ENCODE measurements at places on chromosomes 7 and 10.

DNA sequence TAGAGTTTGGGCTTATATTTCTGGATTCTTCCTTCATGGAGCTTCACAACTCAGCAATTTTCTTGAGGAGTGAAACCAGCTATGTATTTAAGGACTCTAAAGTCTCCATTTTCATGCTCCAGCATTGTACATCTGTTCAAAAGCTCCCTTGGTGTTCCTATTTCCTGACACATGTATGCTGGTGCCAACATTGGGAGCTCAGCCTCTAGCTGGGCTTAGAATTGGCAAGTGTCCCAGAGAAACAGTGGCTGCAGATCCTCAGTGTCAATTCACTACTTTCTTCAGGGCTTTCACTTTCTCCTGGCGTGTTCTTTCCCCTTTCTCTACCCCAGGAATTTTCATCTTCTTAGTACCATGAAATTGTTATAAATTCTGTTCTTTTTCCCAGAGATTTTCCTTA lies 103.1 kb downstream of the ZNF467 start:
- peak; percentile 43 for DNase-seq

GRCh38 chr10:68007356-68007755 lies 67.7 kb downstream of the HERC4 start:
- no peak for DNase-seq

- DNase-seq, result no peak
These were observed 345.2 kb upstream of the SHH start for GRCh38 chr7:156157409-156158012.

DNA sequence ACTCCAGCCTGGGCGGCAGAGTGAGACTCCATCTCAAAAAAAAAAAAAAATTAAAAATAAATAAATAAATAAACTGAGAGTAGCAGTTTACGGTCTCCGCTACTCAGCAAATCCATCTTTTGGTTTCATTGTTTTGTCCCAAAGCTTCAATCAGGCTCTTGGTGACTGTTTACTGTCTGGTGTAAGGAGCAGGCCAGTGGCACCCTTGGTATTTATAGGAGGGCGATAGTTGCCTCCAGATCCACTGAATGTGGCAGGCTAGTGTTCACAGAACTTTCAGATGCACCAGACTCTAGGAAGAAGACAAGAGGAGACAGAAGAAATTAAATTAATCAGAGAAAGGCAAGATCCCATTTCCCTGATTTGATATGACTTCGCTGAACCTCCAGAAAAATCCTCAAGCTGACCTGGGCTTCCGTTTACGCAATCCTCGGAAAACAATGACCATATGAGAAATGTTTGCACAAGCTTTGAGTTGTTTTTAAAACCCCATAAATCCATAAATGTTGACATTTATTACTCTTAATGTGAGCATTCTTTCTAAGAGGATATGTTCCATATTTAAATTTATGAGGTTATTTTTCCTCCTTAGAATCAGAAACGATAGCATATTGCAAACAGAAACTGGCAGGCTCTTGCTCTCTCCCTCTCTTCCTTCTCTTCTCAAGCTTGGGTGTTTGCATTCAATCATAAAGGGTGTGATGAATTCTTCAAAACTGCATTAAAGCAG lies 7.1 kb upstream of the MUC3A start:
- DNase-seq, result no peak

DNA sequence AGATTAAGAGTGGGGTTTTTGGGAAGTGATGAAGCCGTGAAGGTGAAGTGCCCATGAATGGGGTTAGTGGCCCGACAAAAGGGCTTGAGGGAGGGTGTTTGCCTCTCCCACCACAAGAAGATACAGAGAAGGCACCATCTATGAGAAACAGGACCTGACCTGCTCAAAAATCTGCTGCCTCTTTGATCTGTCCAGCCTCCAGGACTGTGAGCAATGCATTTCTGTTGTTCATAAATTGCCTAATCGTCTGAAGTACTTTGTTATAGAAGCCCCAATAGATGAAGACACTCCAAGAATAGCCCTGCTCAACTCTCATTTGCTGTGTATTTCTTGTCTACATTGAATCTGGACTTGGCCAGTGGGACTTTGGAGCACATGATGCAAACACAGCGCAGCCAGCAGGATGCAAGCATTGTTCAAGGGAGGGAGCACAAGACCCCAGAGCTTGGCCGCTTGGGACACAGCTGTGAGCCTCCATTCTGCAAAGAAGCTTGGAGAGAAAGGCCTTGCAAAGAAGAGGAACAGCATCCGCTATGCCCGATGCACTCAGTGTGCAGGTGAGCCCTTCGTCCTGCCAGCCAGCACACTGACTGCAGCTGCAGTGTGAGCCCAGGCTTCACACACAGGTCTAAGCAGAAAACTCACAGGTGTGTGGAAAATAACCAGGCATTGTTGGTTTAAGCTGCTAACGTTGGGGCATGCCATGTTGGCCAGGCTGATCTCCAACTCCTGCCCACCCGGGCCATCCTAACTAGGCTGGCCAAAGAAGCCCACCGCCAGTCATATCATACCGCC lies 73.2 kb upstream of the KLF6 start:
- no peak for DNase-seq

- DNase-seq, result no peak
These were observed 74.3 kb upstream of the PCGF5 start for GRCh38 chr10:91146146-91146545.

DNA sequence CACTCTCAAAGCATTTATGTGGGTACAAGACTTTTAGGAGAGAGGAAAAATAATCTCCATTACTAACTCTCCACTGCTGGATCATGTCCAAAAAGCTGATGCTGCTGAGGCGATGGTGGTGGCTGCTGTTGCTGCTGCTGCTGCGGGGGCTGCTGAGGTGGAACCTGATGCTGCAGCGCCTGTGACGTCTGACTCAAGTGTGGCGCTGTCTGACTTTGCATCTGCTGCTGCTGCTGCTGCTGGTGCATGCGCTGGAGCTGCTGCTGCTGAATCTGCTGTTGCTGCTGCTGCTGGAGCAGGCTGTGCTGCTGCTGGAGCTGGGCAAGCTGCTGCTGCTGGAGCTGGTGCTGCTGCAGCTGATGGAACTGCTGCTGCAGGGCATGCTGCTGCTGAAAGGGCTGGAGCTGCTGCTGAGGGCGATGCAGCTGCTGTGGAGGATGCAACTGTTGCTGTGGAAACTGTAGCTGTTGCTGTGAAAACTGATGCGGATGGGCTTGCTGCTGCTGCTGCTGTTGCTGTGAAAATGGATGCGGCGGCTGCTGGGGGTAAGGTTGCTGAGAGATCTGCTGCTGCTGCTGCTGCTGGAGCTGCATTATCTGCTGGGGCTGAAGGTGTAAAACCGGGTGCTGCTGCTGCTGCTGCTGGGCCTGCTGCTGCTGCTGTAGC lies 34.5 kb downstream of the PAXIP1 start:
- DNase-seq, result no peak
